Stimulated activated naive B cell treated with anti-CD40 and anti-IgM and Interleukin-4, amounts not matched to agents 10 μg/mL and 1 μg/mL and 100 μg/mL, for 72 hours (primary cell): ENCODE measurements at places on chromosomes 2 and 18.
A peak's percentile ranks its signal among the peaks of the same experiment; 100 is the strongest.

GRCh38 chr18:39349801-39350200 lies 1784.2 kb upstream of the CELF4 start:
- no peaks in the 10 kb centered on the region for H3K27me3 ChIP-seq
- H3K36me3 ChIP-seq: no peaks in the 10 kb centered on the region
- H3K4me3 ChIP-seq: no peak overlapping the region

DNA sequence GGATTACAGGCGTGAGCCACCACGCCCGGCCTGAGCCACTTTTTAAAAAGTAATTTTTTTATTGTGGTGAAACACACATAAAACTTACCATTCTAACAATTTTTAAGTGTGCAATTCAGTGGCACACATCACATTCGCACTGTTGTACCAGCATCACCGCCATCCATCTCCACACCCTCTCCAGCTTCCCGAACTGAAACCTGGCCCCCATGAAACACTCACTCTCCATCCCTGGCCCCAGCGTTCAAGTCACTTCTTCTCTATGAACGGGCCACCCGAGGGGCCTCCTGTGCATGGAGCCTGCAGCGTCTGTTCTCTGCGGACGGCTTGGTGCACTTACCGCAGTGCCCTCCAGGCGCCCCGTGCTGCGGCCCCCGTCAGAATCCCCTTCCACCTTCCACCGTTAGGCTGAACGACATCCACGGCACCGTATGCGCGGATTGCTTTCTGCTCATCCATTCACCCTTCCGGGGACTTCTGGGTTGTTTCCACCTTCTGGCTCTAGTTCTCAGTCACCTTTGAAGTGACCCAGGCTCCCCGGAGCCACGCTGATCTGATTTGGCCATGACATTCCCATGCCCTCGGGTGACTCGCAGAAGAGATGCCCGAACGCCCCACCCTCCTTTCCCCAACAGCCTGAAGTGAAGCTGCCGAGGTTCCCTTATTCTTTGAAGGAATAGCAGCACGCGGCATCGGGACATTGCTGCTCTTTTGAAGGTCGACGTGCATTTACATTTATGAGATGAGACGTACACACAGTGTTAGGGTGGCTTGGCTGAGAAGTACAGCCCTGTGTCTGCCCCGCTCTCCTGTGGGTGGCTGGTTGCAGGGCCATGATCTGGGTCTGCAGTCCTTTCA lies 134.4 kb downstream of the MBP start:
- no peak for DNase-seq
- H3K4me3 ChIP-seq: no peak overlapping the region
- H3K27me3 ChIP-seq: no peaks in the 10 kb centered on the region
- peaks cover 5% of the 10 kb centered on the region for H3K4me1 ChIP-seq

- H3K36me3 ChIP-seq: peaks cover 4% of the 10 kb centered on the region
- peaks cover 11% of the 10 kb centered on the region for H3K4me1 ChIP-seq
- H3K27ac ChIP-seq: peak overlapping the region; percentile 25
- H3K4me3 ChIP-seq: no peak overlapping the region
- peaks cover 85% of the 10 kb centered on the region for H3K27me3 ChIP-seq
Measured at GRCh38 chr18:57432140-57432539, 3.0 kb upstream of the ONECUT2 start.

- no peaks in the 10 kb centered on the region for H3K27me3 ChIP-seq
- H3K36me3 ChIP-seq: no peaks in the 10 kb centered on the region
- no peak for DNase-seq
Measured at GRCh38 chr18:65906621-65907034, 155.8 kb downstream of the CDH7 start.

DNA sequence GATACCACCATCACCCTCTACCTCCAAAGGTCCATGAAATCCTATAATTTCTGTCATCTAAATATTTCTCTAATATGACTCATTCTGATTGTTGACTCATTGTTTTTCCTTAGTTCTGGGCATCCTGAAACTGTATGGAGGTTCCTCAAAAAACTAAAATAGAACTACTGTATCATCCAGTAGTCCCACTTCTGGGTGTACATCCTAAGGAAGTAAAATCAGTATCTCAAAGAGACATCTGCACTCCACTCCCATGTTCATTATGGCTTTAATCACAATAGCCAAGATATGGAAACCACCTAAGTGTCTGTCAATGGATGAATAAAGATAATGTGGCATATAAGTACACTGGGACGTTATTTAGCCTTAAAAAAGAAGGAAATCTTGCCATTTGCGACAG lies 125.8 kb upstream of the MYO3B start:
- H3K27me3 ChIP-seq: no peaks in the 10 kb centered on the region
- no peaks in the 10 kb centered on the region for H3K4me1 ChIP-seq
- H3K4me3 ChIP-seq: no peak overlapping the region
- H3K36me3 ChIP-seq: peaks cover 32% of the 10 kb centered on the region
- H3K27ac ChIP-seq: no peak overlapping the region

DNA sequence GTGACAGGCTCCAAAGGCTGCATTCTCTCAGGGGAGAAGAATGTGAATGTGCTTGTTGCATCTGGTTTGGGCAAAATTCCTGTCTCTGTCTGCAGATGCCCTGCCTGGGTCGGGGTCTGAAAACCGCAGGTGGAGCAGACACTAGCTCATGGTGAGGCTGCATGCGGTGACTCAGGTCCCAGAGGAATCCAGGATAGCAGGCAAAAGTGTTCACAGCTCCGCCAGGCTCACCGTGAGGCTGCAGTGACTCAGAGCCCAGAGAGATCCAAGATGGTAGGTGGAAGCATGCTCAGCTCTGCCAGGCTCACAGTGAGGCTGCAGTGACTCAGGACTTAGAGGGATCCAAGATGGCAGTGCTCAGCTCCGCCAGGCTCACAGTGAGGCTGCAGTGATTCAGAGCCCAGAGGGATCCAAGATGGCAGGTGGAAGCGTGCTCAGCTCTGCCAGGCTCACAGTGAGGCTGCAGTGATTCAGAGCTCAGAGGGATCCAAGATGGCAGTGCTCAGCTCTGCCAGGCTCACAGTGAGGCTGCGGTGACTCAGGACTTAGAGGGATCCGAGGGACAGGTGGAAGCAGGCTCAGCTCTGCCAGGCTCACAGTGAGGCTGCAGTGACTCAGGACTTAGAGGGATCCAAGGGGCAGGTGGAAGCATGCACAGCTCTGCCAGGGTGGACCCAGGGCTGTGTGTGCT lies 200.5 kb downstream of the ACKR3 start:
- H3K4me3 ChIP-seq: no peak overlapping the region
- no peaks in the 10 kb centered on the region for H3K36me3 ChIP-seq
- no peak for DNase-seq
- H3K27me3 ChIP-seq: peaks cover 11% of the 10 kb centered on the region

- peaks cover 7% of the 10 kb centered on the region for H3K27me3 ChIP-seq
- peaks cover 1% of the 10 kb centered on the region for H3K36me3 ChIP-seq
- H3K4me3 ChIP-seq: no peak overlapping the region
- H3K27ac ChIP-seq: no peak overlapping the region
- DNase-seq: no peak
Measured at GRCh38 chr2:148567716-148568115, 76.8 kb upstream of the EPC2 start.

GRCh38 chr2:138474100-138474825 lies 27.3 kb upstream of the SPOPL start:
- H3K27ac ChIP-seq: no peak overlapping the region
- peaks cover 29% of the 10 kb centered on the region for H3K4me1 ChIP-seq
- H3K4me3 ChIP-seq: no peak overlapping the region

- DNase-seq: peak; percentile 59
- H3K4me3 ChIP-seq: no peak overlapping the region
- peaks cover 35% of the 10 kb centered on the region for H3K27me3 ChIP-seq
- no peak overlapping the region for H3K27ac ChIP-seq
- no peaks in the 10 kb centered on the region for H3K4me1 ChIP-seq
Measured at GRCh38 chr2:119641562-119642258, 37.3 kb upstream of the TMEM177 start.

GRCh38 chr2:3126911-3127621 lies 250.6 kb downstream of the EIPR1 start:
- no peaks in the 10 kb centered on the region for H3K27me3 ChIP-seq
- H3K27ac ChIP-seq: peak overlapping the region; percentile 88
- peaks cover 10% of the 10 kb centered on the region for H3K4me1 ChIP-seq
- DNase-seq: no peak

- peaks cover 5% of the 10 kb centered on the region for H3K27me3 ChIP-seq
- DNase-seq: no peak
- no peak overlapping the region for H3K27ac ChIP-seq
Measured at GRCh38 chr2:2804528-2804927, 473.5 kb upstream of the MYT1L start.

GRCh38 chr2:95760806-95761525 lies 169.2 kb downstream of the TRIM43 start:
- H3K27ac ChIP-seq: no peak overlapping the region
- no peak for DNase-seq
- H3K36me3 ChIP-seq: no peaks in the 10 kb centered on the region
- no peaks in the 10 kb centered on the region for H3K4me1 ChIP-seq

GRCh38 chr18:78699499-78699898 lies 280.1 kb upstream of the SALL3 start:
- H3K27me3 ChIP-seq: peaks cover 17% of the 10 kb centered on the region
- no peak overlapping the region for H3K27ac ChIP-seq
- no peaks in the 10 kb centered on the region for H3K36me3 ChIP-seq

DNA sequence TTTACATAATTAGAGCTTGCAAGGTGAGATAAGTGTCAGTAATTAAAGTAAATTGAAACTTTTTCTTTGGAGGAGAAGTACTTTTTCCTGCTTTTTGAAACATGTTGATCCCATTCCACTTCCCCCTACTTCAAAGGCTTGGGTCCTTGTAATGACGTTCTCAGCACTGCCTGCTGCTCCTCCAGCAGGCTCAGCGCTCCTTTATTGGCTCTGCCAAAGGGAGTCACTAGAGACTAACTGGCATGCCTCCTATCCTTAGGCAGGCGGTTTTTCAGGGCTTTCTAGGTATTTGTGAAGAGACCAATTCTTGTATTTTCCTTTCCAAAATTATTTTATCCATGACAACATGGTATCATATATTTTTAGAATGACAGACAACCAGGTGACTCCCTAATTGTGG lies 43.9 kb upstream of the ACADL start:
- H3K4me1 ChIP-seq: no peaks in the 10 kb centered on the region
- H3K27me3 ChIP-seq: peaks cover 6% of the 10 kb centered on the region
- no peak for DNase-seq
- H3K36me3 ChIP-seq: no peaks in the 10 kb centered on the region
- H3K4me3 ChIP-seq: no peak overlapping the region

- no peaks in the 10 kb centered on the region for H3K36me3 ChIP-seq
- no peak overlapping the region for H3K27ac ChIP-seq
- DNase-seq: no peak
- no peaks in the 10 kb centered on the region for H3K27me3 ChIP-seq
Measured at GRCh38 chr2:204967199-204967960, 422.1 kb downstream of the PARD3B start.

DNA sequence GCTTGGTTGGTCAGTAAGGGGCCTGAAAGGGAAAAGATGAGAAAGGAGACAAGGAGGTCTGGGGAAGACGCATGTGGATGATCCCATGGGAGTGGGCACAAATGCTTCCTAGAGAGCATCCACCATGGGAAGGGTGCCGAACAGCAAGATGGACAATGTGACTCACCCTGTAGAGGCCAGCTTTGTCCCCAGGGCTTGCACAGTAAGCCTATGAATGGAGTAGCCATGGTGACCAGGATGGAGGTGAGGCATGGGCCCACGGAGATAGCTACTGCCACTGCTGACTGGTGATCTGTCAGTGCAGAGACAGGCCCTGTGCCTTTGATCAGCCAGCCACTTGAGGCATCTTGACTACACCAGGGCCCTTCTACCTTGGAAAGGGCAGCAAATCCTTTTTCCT lies 172.6 kb downstream of the HAUS1 start:
- DNase-seq: no peak
- no peak overlapping the region for H3K4me3 ChIP-seq
- H3K27me3 ChIP-seq: no peaks in the 10 kb centered on the region
- H3K27ac ChIP-seq: no peak overlapping the region
- peaks cover 2% of the 10 kb centered on the region for H3K36me3 ChIP-seq

DNA sequence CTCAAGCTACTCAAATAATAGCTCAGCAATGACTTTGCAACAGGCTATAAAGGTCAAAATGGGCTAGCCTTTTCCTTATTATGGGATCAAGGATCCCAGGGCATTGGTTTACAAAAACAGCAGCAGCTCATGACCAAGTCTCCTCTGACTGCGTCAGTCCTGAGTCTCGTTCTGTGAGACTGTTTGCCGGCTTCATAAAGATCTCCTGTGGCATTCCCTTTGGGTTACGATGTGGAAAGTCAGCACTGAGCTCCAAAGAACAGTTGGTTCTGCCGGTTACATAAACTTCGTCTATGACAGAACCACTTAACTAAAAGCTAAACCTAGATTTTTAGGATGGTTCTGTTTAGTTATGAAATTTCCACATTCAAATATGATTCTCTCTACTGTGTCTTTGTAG lies 674.9 kb downstream of the ZEB2 start:
- no peak for DNase-seq
- H3K27ac ChIP-seq: no peak overlapping the region
- H3K27me3 ChIP-seq: peaks cover 5% of the 10 kb centered on the region
- no peak overlapping the region for H3K4me3 ChIP-seq
- H3K36me3 ChIP-seq: no peaks in the 10 kb centered on the region
- H3K4me1 ChIP-seq: no peaks in the 10 kb centered on the region

DNA sequence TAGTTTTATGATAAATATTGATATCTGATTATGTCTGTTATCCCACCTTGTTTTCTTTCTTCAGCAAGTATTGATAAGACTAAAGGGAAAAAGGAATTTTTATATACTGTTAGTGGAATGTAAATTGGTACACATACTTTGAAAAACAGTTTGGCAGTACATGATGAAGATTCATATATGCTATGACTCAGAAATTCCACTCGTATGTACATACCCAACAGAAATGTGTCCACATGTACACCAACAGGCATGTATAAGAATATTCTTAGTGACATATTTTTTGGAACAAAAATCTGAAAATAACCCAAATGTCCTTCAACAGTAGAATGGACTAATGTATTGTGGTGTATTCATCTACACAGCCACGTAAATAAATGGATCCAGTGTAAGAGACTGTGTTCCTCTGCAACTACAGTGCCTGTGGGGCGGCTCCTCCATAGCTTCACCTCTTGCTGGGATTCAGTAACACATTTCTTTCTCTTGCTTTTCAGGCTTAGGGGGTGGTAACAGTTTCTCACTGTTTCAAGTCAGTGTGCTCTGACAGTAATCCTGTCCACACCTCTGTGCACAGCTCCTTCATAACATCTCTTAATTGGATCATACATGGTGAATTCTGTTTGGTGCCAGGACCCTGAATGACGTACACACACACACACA lies 35.5 kb upstream of the ALMS1 start:
- no peak overlapping the region for H3K4me3 ChIP-seq
- H3K4me1 ChIP-seq: no peaks in the 10 kb centered on the region
- peaks cover 11% of the 10 kb centered on the region for H3K27me3 ChIP-seq
- no peaks in the 10 kb centered on the region for H3K36me3 ChIP-seq
- no peak for DNase-seq
- no peak overlapping the region for H3K27ac ChIP-seq

DNA sequence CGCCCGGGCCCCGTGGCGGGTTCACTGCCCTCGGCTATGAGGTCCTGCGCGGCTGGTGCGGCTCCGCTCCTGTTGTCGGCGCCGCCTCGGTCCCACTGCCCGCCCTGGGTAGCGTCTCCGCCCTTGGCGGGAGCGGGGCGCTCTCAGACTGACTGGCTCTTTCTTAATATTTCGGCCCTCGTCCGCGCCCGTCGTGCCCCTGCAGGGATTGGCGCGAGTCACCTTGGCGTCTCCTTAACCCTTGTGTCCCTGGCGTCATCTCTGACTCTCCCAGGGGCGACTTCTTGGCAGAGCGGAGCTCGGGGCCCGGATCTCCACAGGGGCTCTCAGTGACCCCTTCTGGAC lies 1.3 kb downstream of the PTMA start:
- H3K4me3 ChIP-seq: peak overlapping the region; percentile 89
- peaks cover 59% of the 10 kb centered on the region for H3K4me1 ChIP-seq
- H3K36me3 ChIP-seq: peaks cover 53% of the 10 kb centered on the region
- H3K27ac ChIP-seq: peak overlapping the region; percentile 99
- no peaks in the 10 kb centered on the region for H3K27me3 ChIP-seq
- DNase-seq: peak; percentile 43
